SK-N-SH (cell line): ENCODE measurements at places on chromosomes 7 and 10.

DNA sequence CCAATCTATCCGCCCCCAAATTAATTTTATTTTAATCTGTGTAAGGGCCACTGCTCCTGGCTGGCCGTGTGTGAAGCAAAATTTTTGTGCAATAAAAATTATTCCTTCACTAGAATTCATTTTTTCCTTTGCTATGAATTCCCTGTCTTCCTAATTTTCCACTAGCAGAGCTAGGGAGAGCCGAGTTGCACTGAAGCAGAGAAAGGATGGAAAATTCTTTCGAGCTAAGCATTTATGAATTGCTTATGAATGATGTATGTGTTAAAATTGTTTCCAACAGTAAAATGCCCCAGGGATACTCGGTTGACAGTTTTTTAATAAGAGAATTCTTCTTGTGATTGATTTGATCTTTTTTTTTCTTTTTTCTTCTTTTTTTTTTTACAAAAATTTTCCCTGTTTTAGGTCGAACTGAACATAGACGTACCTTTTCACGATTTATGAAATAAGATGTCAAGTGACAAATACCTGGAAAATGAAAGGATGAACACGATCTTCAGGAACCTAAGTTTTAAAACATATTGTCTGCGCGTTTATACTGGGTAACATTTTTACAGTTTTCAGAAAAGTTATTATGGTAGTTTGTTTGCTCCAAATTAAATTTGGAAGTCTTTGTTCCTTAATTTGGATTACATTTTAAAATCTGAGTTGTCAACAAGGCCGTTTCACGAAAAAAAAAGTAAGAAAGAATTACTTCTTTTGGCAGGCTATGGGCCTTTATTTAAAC, 288.8 kb upstream of the NFE2L3 start:
- DNase-seq, result no peak

DNA sequence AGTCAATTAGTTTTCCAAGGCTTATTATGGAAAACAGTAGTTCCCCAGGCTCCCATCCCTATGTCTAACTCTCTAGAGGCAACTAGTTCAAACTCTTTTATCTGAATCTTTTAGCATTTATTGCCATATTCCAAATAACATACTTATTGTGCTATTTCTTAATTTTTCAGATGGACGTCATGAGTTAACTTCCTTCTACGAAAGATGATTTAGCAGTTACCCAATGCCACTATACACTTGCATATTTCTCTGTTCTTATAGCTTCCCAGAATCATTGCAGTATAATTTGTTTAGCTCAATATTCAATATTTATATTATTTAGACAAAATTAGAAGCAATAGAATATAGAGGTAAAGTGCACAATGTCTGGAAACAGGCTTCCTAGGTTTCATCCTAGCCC, 52.8 kb downstream of the REEP3 start:
- DNase-seq, result no peak

DNA sequence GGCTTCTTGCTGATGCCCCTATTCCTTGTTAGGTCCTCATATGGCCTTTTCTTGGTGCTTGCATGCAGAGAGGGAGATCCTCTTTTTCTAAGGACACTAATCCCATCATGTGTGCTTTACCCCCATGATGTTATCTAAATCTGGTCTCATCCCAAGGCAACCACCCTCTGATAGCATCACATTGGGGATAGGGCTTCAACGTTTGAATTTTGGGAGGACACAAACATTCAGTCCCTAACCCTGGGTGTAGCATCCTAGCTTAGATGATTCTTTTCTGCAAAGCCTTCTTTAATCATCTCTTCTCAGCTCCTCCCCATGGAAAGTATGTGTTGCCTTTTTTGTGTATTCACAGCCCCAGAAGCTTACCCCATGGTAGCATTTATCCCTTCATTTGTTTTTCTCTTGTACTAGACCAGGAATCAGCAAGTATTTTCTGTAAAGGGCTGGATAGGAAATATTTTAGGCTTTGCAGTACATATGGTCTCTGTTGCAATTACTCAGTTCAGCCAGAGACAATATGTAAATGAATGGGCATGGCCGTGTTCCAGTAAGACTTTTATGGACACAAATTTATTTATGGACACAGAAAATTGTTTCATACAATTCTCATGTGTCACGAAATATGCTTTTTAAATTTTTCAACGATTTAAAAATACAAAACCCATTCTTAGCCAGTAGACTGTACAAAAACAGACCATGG, 101.5 kb upstream of the CSTF2T start:
- DNase-seq, result no peak

DNA sequence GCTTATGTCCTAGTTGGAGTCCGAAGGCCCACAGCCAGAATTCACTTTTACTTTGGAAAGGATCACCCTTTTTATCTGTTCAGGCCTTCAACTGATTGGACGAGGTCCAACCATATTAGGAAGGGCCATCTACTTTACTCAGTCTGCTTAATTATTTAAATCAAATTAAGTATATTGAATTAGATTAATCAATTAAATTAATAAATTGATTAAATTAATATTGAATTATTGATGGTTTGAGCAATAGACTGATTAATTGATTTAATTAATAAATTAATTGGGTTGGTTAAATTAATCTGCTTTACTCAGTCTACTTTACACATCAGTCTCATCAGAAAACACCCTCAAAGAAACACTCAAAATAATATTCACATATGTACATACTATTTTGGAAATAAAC, 816.9 kb upstream of the POT1 start:
- DNase-seq, result no peak
